Activated T-cell treated with anti-CD3 and anti-CD28 coated beads for 4 hours (primary cell): ENCODE measurements at places on chromosomes 11 and 22.

DNA sequence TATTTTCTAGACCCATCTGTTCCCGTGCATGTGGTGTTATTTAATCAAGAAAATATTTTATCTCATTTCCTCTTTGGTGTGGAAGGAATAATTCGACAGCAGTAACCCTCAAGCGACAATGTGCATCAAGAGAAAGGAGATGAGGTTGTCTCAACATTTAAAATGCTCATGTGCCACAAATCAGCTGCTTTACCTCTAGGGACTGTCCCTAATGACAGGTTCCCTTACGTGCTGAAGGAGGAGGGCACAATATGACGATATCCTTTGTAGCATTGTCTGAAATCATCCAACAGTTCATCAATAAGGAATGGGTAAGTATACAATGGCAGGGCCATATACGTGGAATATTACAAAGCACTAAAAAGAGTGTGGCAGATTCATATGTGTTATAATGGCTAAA, 7.0 kb upstream of the SYN3 start:
- DNase-seq: no peak

GRCh38 chr11:76162336-76163288, 43.7 kb downstream of the WNT11 start:
- DNase-seq: no peak

GRCh38 chr22:47367107-47367690, 604.7 kb downstream of the TBC1D22A start:
- no peak for DNase-seq

- DNase-seq: no peak
Observed at GRCh38 chr22:30606455-30607299, at the start of gene TCN2. TSS of gene TCN2 (plus strand) at chr22:30607174. CDS start at chr22:30607332, 158 bp downstream.

GRCh38 chr11:2299773-2300172, 1.9 kb downstream of the C11orf21 start:
- DNase-seq: no peak

- no peak for DNase-seq
Observed at GRCh38 chr11:130574740-130575139, 126.3 kb downstream of the ADAMTS15 start.
